ENCODE measurements at places on chromosomes 1 and 21.

DNA sequence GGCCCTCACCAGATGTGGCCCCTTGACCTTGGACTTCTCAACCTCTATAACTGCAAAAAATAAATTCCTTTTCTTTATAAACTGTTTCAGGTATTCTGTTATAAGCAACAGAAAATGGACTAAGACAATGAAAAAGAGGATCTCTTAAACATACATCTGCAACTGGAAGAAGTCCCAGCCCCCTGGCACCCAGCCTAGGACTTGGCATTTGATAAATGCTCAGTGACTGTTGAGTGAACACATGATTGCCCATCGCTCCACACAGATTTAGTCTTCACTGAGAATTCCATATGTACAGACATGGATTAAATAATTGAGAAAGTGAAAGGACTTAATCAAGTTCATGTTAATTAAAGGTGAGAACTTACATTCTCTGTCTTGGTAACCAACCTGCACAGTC lies 344.9 kb upstream of the RUNX1 start:
- DNase-seq, result no peak

GRCh38 chr1:197197430-197197997 lies 51.0 kb upstream of the ASPM start:
- DNase-seq, result no peak

DNA sequence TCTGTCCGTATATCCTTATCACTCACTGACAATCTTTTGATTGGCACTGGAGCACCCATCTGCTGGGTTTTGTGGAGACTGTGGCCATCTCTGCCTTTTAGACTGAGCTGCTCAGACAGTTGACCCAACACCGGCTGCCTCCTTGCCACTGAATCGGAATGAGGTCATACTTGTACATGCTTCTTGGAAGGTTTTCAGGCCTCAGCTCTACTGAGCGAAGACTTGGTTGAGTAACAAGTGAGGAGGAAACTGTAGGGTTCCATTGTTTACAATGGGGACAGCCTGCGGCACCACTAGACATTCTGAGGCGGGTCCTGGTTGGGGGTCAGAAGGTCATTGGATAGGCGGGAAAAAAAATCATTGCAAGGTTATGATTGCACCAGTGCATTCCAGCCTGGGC lies 320.3 kb downstream of the KIF26B start:
- DNase-seq, result no peak

DNA sequence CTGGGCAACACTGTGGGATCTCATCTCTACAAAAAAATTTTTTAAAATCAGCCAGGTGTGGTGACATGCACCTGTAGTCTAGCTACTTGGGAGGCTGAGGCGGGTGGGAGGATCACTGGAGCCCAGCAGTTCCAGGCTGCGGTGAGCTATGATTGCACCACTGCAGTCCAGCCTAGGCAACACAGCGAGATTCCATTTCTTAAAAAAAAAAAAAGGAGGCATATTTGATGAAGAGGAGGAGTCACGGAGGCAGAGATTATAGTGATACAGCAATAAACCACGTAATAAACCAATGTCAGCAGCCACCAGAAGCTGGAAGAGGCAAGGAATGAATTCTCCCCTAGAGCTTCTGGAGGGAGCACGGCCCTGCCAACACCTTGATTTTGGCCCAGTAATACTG lies 4.0 kb downstream of the LIX1L start:
- no peak for DNase-seq

GRCh38 chr1:183869664-183870063 lies 64.7 kb downstream of the RGL1 start:
- no peak for DNase-seq

- DNase-seq, result no peak
Measured at GRCh38 chr1:168879896-168880734, 151.1 kb upstream of the DPT start.

- no peak for DNase-seq
Measured at GRCh38 chr1:116664366-116664977, 3.1 kb downstream of the IGSF3 start.

GRCh38 chr1:29500651-29501050 lies 264.3 kb downstream of the PTPRU start:
- DNase-seq, result no peak

GRCh38 chr1:95154096-95154495 lies 36.9 kb downstream of the TLCD4 start:
- no peak for DNase-seq

DNA sequence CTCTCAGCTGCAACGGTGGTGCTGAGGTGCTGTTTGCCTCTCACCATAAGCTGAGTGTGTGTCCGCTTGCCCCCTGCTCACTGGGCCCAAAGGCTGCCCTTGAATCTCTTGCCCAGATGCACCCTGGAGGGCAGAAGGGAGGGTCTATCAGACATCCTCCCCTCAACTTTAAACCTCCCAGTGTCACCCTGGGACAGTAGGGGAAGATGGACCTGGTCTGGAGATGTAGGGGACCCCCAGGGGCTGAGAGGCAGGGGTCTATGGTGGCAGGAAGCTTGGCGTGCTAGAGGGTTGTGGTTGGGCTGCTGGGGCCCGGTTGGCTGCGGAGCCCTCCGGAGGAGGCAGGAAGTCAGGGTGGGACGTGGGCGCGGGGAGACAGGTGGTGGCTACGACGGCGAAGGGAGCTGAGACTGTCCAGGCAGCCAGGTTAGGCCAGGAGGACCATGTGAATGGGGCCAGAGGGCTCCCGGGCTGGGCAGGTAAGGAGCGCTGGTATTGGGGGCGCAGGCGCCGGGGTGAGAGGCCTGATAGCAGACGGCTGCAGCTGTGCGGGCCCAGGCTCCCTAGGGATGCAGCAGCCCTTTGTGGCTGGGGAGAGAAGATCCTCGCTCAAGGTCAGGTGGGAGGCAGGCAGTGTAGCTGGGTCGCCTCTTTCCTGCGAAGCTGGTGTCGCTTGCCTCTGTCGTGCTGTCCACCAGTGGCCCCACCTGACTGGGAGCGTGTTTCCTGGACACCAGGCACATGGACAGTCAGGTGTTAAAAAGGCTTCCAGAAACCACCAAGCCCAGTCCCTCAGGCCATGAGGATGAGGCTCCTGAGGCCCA lies at the start of gene LCK:
TSS of gene LCK (plus strand) at position 373 of the 824 bp plus-strand sequence. CDS start 23,065 bp downstream, outside the sequence.
- DNase-seq, result no peak

DNA sequence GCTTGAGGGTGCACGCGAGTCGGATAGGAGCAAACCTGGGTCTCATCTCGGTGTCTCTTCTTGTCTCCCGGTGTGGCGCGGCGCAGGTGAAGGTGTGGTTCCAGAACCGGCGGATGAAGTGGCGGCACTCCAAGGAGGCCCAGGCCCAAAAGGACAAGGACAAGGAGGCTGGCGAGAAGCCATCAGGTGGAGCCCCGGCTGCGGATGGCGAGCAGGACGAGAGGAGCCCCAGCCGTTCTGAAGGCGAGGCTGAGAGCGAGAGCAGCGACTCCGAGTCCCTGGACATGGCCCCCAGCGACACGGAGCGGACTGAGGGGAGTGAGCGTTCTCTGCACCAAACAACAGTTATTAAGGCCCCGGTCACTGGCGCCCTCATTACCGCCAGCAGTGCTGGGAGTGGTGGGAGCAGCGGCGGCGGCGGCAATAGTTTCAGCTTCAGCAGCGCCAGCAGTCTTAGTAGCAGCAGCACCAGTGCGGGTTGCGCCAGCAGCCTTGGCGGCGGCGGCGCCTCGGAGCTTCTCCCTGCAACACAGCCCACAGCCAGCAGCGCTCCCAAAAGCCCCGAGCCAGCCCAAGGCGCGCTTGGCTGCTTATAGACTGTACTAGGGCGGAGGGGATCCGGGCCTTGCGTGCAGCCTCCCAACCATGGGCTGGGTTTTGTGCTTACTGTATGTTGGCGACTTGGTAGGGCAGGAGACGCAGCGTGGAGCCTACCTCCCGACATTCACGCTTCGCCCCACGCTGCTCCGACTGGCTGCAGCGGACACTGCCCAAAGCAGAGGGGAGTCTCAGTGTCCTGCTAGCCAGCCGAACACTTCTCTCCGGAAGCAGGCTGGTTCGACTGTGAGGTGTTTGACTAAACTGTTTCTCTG lies 5.1 kb downstream of the HLX start:
- no peak for DNase-seq

DNA sequence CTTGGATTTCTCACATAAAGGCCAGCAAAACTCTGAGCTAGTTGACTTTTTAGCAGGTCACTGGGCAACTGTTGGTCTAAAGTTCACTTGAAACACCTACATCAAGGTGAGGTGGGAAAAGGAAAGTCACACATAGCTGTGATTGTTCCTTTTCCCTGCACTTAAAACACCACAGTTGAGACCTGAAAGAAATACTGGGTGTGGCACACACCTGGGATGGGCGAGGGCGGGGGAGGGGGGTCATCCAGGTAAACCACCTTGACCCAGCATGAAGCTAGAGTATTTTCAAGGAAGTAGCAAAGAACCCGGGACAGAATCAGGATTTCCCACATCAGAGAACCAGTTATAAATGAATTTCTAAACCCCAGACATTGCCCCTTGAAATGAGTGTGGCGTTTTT lies 26.4 kb downstream of the ZNF697 start:
- no peak for DNase-seq

- DNase-seq, result no peak
Measured at GRCh38 chr1:60935599-60936110, 146.7 kb upstream of the NFIA start.

- DNase-seq, result no peak
Measured at GRCh38 chr1:102742426-102742825, 365.9 kb downstream of the COL11A1 start.

All from stimulated activated CD8-positive, alpha-beta memory T cell treated with anti-CD3 and anti-CD28 coated beads, Interleukin-4, amount 100 ng/mL, for 1 hour (primary cell).